ENCODE measurements at places on chromosomes 4 and X.

DNA sequence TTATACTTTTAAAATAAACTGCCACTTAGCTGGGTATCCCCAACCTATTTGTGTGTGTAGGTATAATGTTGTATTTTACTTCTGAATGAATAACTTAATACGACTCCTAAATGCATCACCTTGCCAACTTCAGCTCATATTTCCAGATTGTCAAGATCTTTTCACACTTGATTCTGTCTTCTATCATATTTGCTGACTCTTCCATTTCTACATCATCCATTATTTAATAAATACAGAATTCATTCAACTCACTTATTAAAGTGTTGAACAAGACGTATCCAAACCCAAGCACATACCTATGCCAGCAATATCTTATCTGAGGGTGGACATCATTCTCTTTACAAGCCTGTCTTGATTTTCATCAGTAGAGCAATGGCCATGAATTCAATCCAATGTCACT, 91.2 kb upstream of the FAM47C start:
- DNase-seq, result no peak

DNA sequence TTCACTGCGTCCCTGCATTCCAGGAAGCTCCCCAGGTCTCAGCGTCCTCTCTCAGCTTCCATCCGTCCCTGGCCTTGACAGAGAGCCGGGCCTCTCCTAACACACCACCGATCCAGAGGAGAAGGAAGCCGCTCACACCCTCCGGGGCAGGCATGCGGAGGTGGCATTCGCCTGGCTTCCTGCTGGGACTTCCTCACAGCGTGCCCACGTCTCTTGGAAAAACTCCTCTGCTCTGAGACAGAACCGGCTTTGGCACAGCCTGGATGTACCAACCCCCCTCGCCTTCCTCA, 3.2 kb downstream of the CTAG2 start:
- DNase-seq, result no peak

DNA sequence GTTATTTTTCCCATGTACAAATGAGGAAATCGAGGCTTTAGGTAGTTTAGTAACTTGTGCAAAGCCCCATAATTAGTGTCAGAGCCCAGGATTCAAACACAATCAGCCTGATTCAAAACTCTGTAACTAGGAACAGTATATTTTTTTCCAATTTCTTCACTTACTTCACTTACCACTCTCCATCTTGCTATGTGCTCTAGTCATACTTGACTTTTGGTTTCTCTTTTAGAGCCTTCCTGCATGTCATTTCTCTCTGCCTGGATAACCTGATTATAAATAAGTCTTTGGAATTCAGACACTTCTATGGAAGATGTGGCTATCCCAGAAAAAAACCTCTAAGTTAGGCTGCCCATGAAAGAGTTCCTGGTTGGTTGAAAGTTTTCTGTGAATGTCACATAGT, 22.2 kb downstream of the SATL1 start:
- DNase-seq, result no peak

DNA sequence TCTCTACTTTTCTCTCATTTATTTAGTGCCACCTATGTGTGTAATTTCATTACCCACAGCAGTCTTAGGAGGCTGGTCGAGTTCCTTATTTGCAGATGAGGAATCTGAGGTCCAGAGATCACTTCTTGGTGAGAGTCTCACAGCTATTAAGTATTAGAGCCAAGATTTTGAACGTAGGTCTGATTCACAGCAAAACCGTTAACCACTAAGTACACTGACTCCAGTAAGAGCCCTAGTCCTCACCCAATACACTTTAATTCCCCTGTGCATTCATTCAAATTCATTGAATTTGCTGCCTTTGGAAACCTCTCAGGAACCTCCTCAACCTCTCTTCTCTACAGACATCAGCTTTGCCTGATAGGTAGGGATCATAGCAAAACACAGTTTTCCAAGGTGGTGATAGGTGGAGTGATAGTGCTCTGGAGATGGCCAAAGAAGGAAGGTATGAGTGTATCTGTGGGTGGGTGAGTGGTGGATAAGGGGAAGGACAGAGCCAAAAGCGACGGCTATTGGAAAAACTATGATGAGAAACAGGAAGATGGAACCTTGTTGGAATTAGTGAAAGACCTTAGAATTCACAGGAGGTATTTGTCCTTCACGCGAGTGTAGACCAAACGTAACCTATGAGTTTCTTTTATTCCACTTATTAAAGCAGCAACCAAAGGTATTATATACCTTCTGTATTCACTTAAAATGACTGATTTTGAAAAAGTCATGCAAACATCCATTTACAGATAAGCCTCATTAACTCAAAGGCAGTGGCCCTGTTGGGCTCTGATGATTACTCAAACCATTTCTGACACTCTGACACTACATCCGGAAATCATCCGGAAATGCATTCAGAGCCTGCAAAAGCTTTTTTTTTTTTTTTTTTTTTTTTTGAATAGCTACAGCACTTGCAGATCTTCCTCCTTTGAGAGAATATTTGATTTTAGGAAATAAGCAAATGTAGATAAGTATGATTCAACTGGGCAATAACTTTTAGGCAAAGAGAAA, 6.3 kb downstream of the FMR1 start:
- DNase-seq, result peak; percentile 41

DNA sequence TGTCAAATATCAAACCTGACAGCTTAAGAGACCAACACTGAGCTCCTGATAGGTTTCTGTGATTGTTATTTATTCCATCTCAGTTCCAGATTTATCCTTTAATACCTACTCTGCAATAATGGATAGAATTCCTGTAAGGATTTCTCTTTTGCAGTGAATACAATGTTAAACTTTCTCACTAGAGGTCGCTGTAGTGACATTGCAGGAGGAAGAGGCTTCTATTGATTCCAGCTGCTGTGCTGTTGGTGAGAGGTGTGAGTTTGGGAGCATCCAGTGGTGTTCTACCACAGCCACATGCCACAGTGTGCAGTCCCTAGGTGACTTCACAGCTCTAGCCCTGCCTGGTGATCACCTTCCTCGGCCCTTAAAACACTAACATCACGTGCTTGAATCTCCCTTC, 34.6 kb upstream of the DCAF8L2 start:
- no peak for DNase-seq

DNA sequence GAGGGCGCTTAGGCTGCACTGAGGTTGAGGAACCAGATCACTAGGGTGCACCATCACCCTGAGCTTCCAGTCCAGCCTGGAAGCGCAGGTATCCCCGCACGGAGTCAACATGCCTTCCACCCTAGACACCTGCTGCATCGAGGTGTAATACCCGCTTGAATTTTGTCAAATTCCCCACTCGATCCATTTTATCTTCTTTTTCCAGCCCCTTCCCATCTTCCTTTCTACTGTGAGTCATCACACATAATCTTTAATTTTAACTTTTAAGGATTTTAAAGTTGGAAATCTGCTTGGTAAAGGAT, 821 bp downstream of the PLK4 start:
- DNase-seq, result no peak

- no peak for DNase-seq
These were observed 219.6 kb downstream of the DKK2 start for GRCh38 chr4:106816496-106816895.

- no peak for DNase-seq
These were observed 77.1 kb downstream of the HMX1 start for GRCh38 chr4:8794491-8794890.

- DNase-seq, result no peak
These were observed 48.1 kb downstream of the LUZP4 start for GRCh38 chrX:115337491-115338144.

GRCh38 chr4:166839615-166840251, 394.6 kb downstream of the SPOCK3 start:
- DNase-seq, result no peak

- peak; percentile 59 for DNase-seq
These were observed 21.4 kb upstream of the AFAP1 start for GRCh38 chr4:7960790-7961655.

DNA sequence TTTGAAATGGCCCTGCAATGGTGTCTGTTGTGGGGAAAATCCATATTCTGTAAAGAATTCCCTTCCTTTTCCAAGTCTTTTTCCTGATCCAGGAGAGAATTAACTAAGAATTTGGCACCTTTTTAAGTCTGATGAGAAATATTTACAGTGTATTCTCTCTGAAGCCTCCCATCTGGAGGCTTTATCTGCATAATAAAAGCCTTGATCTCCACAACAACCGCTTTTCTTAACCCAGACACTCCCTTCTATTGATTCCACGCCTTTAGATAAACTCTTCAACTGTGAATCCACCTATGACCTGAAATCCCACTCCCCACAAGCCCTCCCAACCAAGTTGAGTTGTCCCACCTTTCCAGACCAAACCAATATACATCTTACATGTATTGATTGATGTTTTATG, 43.1 kb upstream of the TMPRSS11E start:
- DNase-seq, result no peak

- no peak for DNase-seq
These were observed 42.3 kb upstream of the SLC7A3 start for GRCh38 chrX:70973221-70973620.

- no peak for DNase-seq
These were observed 405.6 kb downstream of the SPRY1 start for GRCh38 chr4:123802082-123802645.

GRCh38 chr4:115780835-115781234, 667.4 kb upstream of the NDST4 start:
- no peak for DNase-seq

GRCh38 chr4:6471307-6472007, 957 bp downstream of the PPP2R2C start:
- peak; percentile 1 for DNase-seq

DNA sequence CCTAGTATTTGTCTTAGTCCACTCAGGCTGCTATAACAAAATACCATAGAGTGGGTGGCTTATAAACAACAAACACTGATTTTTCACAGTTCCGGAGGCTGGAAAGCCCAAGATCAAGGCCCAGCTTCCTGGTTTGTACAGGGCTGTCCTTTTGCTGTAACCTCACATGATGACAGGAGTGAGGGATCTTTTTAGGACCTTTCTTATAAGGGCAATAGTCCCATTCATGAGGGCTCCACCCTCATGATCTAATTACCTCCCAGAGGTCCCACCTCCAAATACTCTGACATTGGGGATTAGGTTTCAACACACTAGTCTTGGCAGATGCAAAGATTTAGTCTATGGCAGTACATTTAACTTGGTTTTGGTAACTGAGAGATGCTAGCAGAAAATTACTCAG, 20.9 kb downstream of the GPAT3 start:
- no peak for DNase-seq

DNA sequence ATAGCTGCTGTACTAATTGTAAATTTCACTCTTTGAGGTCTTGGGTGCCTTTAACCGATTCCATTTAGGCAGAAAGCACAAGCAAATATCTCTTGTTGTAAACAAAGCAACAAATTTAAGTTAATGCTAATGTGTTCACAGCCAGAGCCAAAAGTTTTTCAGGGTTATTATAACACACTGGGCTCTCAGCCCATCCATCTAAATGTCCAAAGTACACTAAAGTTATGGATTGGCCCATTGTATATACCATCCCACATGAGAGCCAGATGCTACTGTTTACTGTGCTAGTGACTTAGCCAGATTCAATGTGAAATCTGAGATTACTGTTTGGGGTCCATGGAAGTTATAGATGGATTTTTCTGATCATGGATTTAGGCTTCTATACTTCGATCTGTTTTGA, 186.7 kb downstream of the LARP7 start:
- DNase-seq, result no peak

DNA sequence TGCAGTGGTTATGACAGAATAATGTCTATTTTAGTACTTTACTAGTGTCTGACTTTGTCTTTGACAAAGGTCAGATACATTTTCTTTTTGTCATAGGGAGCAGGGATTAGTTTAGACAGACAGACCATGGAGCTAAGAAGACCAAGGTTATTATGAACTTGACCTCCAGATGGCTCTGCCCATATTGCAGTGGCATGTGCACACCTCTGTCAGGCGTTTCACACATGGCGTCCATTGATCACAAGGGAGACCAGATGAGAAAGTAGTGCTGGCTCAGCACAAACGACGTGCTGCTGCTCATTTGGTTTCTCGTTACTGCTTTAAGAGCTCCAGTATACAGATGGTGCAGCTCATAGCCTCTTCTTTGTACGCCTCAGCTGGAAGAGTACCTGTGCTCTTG, 56.3 kb upstream of the HPSE start:
- DNase-seq, result no peak

DNA sequence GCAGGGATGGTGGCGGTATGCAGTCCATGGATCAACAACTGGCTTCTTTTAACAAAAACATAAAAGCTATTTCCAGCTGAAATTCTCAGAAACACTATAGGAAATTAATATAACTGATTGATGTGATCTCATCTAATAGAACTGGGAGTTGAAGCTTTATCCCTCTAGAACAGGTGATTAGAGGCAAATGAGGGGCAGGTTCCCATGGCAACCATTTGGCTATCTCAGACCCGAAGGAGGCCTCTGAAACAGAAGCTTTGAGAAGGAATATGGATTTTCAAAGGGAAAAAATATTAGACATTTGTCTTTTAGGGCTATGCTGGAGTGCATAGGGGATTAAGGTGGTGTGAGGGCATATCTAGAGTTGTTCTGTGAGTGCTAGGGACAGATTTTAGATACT, 50.0 kb downstream of the IGSF1 start:
- DNase-seq, result no peak

- DNase-seq, result no peak
These were observed 116.9 kb upstream of the GABRA2 start for GRCh38 chr4:46506876-46507275.

GRCh38 chrX:49177338-49177833, 5.7 kb downstream of the PLP2 start:
- DNase-seq, result no peak

- DNase-seq, result no peak
These were observed 202.9 kb upstream of the NPY2R start for GRCh38 chr4:155005395-155006090.

DNA sequence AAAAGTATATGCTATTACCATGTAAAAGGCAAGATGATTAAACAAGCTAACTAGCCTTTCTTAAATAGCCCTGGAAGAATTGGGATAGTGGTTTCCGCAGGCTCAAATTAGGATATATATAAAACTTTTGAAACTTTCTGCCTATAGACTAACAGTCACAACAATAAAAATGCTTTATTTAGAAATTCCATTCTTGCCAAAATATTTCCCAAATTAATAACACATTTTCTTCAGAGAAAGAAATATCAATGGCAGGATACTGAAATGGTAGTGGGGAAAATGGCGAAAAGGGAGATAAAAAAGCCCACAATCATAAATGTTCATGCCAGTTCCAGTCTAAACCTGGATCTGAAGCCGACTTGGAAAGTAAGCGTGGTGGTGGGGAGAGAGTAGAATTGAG, 56.0 kb downstream of the MAD2L1 start:
- no peak for DNase-seq

- peak; percentile 42 for DNase-seq
These were observed 21.0 kb downstream of the S100G start for GRCh38 chrX:16671005-16671404.

DNA sequence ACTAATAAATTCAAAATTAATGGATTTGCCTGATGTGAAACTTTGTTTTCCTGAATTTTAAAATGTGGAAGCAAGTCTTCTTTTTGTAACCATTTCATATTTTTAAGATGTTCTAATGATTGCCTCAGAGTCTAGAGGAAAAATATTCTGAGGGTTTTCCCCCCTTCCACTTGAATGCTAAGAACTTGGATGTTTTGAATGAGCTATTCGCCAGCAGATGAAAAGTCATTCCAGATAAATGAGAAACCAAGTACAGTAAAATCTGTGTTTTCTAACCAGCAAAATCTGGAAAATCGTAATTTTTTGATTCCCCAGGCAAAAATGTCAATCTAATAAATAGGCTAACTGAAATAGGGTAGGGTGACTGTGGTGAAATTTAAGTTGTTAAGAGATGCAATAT, 45.6 kb downstream of the SLIT2 start:
- DNase-seq, result no peak

GRCh38 chr4:53646795-53647194, 55.5 kb upstream of the LNX1 start:
- no peak for DNase-seq

GRCh38 chr4:98570151-98570797, 88.1 kb downstream of the TSPAN5 start:
- no peak for DNase-seq

GRCh38 chr4:1170156-1170975, 2.0 kb downstream of the SPON2 start:
- no peak for DNase-seq
